Adipocyte (in vitro differentiated cells): ENCODE measurements at places on chromosomes 3 and 15.

- DNase-seq = peak; percentile 61
These were observed 52.6 kb upstream of the ADGRG7 start for GRCh38 chr3:100556673-100557310.

DNA sequence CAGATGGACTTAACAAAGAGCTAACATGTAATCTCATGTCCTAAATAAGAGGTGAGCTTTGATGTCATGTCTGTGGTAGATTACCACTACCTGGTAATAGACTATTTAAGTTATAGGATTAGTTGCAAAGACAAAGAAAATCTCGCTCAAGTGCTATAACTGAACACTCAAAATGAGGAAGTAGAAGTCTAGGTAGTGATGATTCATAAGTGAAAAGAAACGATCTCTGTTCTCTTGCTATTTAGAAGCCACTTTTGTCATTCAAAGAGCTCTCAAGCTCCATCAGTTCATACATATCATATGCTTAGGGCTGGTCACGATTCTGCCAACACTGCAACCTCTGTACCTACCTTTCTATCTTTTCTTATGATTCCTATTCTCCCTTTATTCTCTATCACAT lies 110.9 kb downstream of the EDEM1 start:
- no peak for DNase-seq

DNA sequence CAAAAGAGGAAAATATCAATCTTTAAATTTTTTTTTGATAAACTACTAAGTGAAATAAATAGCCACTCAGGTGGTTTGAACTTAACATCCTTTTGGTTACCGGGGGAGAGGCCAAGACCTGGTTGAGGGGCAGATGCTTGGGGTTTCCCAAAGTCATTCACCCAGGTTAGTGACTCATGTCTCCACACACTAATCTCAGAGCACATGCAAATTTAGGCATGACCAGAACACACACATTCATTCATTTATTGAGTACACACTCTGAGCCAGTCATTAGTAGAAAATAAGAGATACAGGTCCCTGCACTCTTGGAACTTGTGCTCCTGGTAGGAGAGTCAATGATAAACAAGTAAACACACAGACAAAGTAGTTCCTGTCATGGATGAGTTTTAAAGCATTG lies 7.3 kb downstream of the ILDR1 start:
- no peak for DNase-seq

DNA sequence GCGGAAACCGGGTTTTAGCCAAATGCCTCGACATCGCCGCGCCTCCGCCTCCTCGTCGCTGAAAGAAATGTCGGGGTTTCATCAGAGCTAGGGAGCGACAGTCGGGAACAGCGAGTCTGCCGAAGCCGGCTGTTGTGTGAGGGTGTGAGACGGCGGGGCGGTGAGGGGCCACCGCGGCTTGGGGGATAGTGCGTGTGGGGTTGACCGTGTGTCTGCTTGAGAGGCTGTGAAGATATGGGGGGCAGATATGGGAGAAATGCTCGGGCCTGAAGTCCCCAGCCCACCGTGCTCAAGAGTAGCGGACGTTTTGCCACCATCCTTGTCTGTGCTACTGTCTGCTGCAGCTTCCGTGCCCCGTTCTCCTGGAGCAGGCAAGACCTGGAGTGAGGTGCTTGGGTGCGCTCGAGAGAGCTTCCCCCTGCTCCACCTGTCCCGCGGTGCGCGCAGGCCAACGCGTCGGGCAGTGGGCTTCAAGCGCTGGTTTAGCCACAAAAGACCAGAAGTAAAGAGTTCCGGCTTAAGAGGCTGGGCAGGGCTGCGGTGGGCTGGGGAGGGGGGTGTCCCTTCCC lies 716 bp upstream of the ISLR2 start:
- peak; percentile 43 for DNase-seq

- no peak for DNase-seq
These were observed 37.8 kb upstream of the IL20RB start for GRCh38 chr3:136919799-136920580.

DNA sequence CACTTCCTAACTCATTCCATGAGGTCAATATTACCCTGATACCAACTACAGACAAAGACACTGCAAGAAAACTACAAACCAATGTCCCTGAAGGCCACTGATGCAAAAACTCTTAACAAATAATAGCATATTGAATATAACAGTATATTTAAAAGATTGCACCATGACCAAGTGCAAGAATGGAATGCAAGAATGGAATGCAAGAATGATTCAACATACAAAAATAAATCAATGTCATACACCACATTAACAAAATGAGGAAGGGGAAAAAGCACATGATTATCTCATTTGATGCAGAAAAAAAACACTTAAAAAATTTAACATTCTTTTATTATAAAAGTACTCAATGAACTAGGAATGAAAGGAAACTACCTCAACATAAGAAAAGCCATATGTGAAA lies 463.1 kb upstream of the NECTIN3 start:
- DNase-seq = peak; percentile 61

DNA sequence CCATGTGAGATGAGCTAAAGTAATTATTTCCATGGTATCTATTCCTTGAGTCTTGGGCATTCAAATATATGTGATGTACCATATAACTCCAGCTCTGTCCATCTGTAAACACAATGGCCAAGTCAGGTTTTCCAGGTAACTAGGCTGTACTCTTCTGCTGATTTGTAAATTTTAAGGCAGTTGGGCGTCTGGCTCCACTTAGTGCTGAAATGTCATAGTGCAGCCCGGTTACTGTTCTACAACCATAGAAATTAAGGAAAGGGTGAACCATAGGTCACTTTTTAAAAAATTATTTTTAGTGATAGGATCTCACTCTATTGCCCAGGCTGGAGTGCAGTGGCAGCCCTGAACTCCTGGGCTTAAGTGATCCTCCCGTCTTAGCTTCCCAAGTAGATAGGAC lies 44.7 kb upstream of the GOLM2 start:
- DNase-seq = no peak

DNA sequence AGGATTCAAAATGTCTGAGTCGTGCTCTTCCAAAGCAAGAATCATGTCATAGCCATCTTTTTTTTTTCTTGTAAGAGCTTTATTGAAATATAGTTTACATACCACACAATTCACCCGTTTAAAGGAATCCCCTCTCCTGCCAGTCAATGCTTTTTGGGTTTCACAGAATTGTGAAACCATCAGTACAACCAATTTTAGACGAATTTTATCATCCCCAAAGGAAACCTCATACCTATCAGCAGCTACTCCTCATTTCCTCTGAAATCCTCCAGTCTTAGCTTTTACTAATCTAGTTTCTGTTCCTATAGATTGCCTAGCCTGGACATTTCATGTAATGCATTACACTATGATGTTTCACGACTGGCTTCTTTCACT lies 39.6 kb downstream of the ADIPOQ start:
- no peak for DNase-seq

GRCh38 chr15:43913026-43913780 lies 86.4 kb downstream of the WDR76 start:
- peak; percentile 88 for DNase-seq

DNA sequence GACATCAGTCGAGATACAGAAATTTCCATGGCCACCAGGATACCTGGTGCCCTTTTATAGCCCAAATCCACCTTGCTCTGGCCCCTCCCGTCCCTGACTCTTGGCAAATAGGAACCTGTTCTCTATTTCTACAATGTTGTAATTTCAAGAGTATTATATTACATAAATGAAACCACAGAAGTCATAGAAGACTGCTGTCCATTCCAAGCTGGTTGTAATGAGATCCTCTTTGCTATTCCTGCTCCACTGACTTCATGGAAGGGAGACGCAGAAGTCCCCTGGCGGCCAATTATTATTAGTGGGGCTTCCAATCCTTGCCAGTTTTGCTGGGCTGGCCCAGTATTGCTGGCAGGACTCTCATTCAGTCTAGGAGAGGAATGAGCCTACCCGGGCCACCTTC lies 26.6 kb downstream of the DCP1A start:
- peak; percentile 55 for DNase-seq

DNA sequence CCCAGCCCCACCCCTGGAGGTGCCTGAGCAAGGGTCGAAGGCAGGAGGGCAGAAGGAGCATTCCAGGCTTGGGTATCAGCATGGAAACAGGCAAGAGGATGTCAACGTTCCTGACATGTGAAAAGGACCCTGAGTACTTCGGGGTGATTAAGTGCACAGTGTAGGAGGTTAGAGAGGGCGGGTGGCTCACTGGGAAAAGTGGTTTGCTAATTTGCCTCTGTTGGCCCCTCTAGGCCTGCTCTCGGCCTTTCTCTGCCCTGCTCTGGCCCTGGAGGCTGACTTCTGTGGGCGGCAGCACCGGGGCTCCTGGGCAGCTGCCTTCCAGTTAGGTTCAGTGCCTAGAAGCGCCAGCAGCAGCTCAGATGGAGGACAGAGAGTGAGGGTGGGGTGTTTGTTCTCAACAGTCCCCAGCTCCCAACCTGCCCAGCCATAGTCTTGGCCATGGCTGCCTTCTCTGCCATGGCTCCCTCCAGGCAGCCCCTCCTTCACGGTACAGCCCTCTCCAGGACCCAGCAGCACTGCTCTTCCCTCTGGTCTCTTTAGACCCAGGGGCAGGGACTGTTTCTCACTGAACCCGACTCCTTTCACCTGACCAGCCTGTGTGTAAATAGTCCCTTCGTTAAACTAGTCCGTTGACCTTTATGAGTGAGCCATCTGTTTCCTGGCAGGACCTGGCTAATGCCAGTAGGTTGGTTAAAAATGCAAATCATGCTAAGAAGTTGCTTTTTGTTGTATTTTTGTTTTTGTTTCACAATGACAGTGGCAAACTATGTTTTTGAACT lies 107.1 kb upstream of the TPM1 start:
- peak; percentile 66 for DNase-seq

GRCh38 chr3:23442598-23443383 lies 239.7 kb downstream of the UBE2E2 start:
- DNase-seq = no peak

GRCh38 chr3:93904568-93904967 lies 69.1 kb downstream of the PROS1 start:
- no peak for DNase-seq

DNA sequence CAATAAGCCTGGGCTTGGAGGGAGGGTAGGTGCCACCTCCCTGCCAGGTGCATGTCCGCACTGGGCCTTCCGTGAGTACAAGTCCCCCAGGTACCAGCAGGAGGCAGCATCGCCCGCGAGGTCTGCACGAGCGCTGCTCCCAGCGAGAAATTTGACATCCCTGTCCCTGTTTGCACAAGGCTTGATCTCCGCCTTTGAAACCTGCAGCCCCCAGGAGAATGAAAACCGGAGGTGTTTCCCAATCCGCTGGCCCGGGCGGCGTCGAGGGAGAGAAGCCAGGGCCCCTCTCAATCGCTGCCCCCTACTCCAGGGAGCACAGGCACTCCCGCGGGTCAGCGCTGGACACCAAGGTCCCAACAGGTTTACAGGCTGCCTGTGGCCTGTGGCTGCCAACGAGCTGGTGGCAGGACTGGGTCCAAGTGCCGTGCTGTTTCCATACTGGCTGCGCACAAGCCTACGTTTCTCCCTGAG lies 961 bp downstream of the HAPLN3 start:
- no peak for DNase-seq

GRCh38 chr3:29649815-29650547 lies 369.1 kb downstream of the RBMS3 start:
- peak; percentile 15 for DNase-seq

DNA sequence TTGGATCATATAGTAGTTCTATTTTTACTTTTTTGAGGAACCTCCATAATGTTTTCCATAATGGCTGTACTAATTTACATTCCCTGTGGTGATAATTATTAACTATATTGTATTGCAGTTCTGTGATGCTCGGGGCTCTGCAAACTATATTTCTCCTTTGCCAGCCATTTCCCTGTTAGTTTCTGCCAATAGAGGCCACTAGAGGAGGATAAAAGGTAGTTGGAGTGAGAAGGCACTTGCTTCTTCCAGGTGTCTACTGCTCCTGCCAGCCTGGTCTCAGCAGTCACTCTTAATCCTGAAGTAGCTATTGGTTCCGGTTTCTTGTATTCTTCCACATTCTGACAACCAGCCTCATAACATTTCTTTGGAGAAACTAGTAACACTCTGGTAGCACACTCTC lies 233.9 kb upstream of the GBE1 start:
- no peak for DNase-seq

DNA sequence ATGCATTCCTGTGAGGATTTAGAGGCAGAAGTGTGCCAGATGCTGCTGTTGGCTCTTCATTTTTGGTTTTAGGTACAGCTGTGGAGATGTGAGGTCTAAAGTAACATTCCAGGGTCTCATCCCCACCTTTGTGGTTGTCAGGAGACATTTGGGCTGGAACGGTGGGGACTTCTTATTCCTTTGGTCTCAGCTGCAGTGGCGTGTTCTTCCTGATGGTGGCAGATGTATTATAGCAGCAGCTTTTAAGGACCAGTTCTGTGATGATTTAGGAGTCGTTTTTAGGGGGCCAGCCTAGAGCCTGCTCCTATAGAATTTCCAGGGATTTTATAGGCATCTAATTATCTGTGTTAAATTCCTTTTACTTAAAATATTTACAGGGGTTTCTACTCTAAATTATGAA lies 221.0 kb upstream of the EOMES start:
- DNase-seq = peak; percentile 26

- no peak for DNase-seq
These were observed 43.9 kb downstream of the RPL22L1 start for GRCh38 chr3:170826047-170826446.

DNA sequence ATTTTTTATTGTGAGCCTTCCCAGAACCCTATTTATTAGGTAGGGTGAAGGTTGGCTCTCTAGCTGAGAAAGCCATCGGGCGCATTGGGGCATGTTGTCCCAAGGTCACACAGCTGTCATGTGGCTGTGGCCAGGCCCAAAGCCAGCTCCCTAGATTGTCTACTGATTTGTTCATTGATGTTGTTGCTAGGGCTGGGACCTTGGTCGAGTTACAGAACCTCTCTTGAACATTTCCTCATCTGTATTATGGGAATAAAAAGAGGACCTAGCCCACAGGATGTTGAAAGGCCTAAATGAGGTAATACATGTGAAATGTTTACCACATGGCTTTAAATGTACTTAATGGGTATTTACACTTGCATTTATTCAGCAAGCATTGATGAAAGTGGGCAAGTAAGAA lies 252.5 kb downstream of the SUCLG2 start:
- no peak for DNase-seq

DNA sequence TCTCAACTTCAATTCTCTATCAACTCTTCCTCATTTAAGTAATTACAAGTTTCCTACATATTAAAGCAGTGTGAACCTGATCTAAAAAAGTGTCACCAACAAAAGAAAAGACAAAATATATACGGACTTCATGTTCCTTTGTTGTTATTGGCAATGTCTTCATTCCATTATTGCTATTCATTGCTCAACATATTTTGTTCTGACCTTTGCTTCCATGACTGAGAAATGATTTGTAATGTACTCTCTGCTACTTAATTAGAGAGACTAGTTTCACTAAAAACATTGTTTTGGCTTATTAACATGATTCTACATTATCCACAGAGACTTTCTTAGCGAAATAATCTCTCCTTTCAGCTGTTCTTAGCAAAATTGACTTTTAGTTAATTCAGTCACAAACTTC lies 657.2 kb upstream of the ROBO1 start:
- no peak for DNase-seq
